ENCODE measurements at places on chromosomes 2 and 18.

- no peak for DNase-seq
Observed at GRCh38 chr2:184646593-184646992, 48.3 kb downstream of the ZNF804A start.

DNA sequence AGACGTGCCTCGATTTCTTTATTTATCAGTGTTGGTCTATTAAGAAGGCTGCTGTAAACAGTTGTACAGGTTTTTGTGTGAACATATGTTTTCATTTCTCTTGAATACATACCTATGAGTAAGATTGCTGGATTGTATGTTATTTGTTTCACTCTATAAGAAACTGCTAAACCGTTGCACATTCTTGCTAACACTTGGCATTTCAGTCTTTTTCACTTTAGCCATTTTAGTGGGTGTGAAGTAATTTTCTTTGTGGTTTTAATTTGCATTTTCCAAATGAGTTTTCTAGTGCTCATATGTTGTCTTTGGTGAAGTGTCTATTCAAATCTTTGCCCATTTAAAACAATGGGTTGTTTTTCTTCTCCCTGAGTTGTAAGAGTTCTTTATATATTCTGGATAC, 221.5 kb upstream of the SMAD7 start:
- DNase-seq = no peak

DNA sequence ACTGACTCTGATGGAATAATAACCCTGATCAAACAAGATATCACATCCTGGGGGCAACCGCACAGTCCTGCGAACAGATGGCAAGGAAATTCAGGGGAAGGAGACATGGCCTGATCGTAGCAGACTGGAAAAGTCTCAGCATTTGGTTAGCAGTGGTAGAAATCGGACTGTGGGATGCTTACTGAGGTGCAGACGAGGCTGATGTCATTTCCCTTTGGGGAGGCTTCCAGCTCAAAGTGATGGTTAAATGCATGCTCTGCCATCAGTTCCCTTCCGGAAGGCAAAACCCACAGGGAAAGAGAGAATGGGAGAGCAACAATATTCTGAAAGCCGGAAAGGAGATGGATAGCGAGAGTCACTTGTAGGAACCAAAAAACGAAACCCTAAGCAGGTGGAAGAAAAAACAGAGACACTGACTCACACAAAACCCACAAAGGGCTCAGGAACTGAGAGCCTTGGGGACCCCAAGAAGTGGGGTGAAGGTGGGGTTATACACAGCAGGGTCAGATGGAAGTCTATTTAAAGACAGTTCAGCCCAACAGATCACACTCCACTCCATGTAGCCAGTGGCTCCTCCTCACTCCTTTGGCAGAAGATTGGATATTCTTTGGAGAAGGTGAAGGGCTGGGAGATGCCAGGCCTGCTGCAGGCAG, 93.1 kb downstream of the INPP5D start:
- DNase-seq = no peak

DNA sequence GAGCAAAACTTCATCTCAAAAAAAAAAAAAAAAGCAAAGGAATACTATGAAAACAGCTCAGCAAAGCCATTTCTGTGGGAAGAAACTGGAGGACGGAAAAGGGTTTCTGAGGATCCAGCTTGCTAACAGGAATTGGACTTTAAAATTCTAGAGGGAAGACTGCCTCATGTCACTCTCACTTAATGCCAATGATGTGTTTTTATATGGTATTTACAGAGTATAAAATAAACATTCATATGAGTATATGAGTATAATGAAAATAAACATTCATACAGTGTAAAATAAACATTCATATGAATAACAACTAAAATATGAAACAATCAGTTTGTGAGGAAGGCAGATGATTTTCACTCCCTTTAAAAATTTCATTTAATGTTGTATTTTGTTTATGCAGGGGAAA, 43.9 kb downstream of the CHMP3 start:
- no peak for DNase-seq

GRCh38 chr2:158845859-158846258, 50.7 kb downstream of the DAPL1 start:
- DNase-seq = no peak

- no peak for DNase-seq
Observed at GRCh38 chr2:120239488-120240287, 13.0 kb upstream of the RALB start.

DNA sequence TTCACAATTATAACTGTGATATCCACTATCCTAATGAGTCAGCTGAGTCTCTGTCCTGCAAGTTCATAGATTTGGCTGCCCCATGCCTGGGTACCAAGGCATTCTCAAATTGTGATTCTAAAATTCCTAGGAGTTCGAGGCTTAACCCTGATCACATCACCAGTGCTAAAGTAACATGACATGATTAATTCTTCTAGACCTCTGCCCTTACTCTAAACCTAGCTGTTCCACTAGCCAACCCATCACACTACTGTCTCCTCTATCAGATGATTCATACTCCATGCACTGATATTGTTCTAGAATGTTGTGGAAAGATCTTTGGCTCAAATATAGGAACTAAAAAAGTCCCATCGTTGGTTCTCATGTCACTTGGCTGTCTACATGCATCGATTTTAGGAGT, 487.6 kb downstream of the PIK3C3 start:
- no peak for DNase-seq

DNA sequence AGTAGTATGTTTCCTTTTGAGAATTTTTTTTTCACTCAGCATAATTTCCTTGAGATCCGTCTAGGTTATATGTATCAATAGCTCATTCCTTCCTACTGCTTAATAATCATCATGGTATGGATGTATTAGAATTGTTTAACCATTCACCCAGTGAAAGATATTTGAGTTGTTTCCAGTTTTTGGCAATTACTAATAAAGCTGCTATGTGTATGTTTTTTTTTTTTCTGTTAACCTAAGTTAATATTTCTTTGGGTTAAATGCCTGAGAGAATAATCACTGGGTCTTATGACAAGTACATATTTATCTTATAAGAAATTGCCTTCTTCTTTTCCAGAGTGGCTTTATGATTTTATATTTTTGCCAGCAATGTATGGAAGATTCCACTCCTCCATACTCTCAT, 96.4 kb upstream of the ST6GAL2 start:
- DNase-seq = no peak
